Hepatocyte (in vitro differentiated cells): ENCODE measurements at places on chromosomes 7 and 10. TPM values are rescaled to one million over a fixed set of nuclear protein-coding genes. Genes with fewer than 3 reads are reported as not detected.

GRCh38 chr7:50229964-50230363 lies 74.6 kb upstream of the IKZF1 start:
- no peak for DNase-seq
- no peaks in the 10 kb centered on the region for H3K4me1 ChIP-seq
- no peaks in the 10 kb centered on the region for H3K27me3 ChIP-seq

The TMEM213 gene
- total RNA-seq, result 0.03 TPM in 1 of 2 replicates, not detected in the other

DNA sequence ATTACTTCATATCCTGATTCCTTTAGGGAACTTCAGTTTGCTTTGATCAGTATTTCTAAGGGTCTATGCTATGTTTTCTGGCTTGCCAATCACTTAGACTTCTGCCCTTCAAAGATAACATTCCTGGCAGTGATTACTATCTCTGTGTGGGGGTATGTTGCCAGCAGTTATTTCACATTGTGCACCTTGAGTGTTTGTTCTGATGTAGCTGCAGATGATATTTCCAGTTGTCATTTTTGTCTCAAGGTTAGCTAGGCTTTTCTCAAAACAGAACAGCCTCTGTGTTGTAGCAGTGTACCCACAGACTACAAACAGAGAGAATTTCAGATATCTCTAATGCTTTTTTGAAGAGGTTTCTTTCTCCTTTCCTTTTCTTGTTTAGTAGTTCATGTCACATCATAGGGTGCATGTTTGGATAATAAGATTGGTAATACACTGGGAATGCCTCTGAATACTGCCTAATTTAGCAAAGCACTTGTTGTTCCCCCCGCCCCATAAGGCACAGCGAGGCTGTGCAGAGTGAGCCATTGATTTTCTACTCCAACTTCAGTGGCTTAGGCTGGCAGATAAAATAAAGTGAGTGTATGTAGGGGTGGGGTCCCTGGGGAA lies 134.7 kb upstream of the AGR3 start:
- no peaks in the 10 kb centered on the region for H3K27me3 ChIP-seq
- H3K27ac ChIP-seq, result no peak overlapping the region
- H3K4me3 ChIP-seq, result no peak overlapping the region
- no peaks in the 10 kb centered on the region for H3K36me3 ChIP-seq
- H3K4me1 ChIP-seq, result no peaks in the 10 kb centered on the region
- no peak for DNase-seq

The NEUROD6 gene
- total RNA-seq, result not detected in 2 replicates

DNA sequence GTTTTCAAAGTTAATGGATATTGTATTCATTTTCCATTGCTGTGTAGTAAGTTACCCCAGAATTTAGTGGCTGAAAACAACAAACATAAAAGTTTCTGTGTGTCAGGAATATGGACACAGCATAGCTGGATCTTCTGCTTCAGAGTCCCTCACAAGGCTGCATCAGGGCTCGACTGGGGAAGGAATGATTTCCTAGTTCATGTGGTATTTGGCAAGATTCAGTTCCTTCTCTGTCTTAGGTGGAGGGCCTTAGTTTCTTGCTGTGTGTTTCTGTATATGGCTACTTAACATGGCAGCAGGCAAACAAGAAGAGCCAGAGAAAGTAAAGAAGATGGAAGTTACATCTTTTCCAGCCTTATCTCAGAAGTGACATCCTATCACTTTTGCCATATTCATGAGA lies 51.1 kb downstream of the TPST1 start:
- H3K27me3 ChIP-seq, result no peaks in the 10 kb centered on the region
- no peaks in the 10 kb centered on the region for H3K4me1 ChIP-seq
- DNase-seq, result no peak
- no peak overlapping the region for H3K4me3 ChIP-seq

DNA sequence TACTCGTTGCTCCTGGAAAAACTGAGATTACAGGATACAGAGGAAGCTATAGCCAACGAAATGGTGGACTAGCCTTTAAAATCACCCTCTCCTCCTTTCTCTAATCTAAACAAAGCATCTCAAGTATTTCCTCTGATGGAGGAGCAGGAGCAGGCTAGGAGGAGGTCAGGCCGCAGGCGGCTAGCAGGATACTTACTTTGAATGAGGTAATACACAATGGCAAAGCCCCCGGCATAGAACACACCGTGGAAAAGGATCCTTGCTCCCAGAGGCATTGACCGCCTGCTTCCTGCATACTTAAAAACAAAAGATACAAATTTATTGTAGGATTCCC lies 64.4 kb downstream of the STK17A start:
- no peaks in the 10 kb centered on the region for H3K36me3 ChIP-seq
- no peak overlapping the region for H3K4me3 ChIP-seq
- peaks cover 13% of the 10 kb centered on the region for H3K4me1 ChIP-seq
